ENCODE measurements at places on chromosomes 12 and 14. TPM values are rescaled to one million over a fixed set of nuclear protein-coding genes. Genes with fewer than 3 reads are reported as not detected.

Gene KRT6C
- not detected for total RNA-seq

Gene ALX1
- total RNA-seq, result not detected

Gene ARID4A
- 26.3 TPM for total RNA-seq

Gene POC1B
- total RNA-seq, result 22.1 TPM

Gene KIF26A
- total RNA-seq, result 6.9 TPM

Gene TC2N
- 28.3 TPM for total RNA-seq

Gene TSPAN19
- not detected for total RNA-seq

Gene PPP4R4
- total RNA-seq, result 0.32 TPM

Gene ADAM21
- not detected for total RNA-seq

Gene SBNO1
- total RNA-seq, result 26.1 TPM

Gene IAPP
- not detected for total RNA-seq

Gene ATL1
- 16.0 TPM for total RNA-seq

Gene DIO2
- total RNA-seq, result 6.1 TPM

Gene LMO3
- total RNA-seq, result 74.1 TPM

Gene FAM216A
- total RNA-seq, result 6.0 TPM

Gene RPL36AL
- 144 TPM for total RNA-seq

Gene PLA2G1B
- 2.0 TPM for total RNA-seq

Gene SDS
- 0.83 TPM for total RNA-seq

Gene C14orf180
- 5.9 TPM for total RNA-seq

Gene DTX1
- 4.5 TPM for total RNA-seq

Gene SLC17A8
- not detected for total RNA-seq

Gene VDR
- total RNA-seq, result 9.6 TPM

Gene PTPRR
- 0.52 TPM for total RNA-seq

Gene CIDEB
- 10.1 TPM for total RNA-seq

Gene CISTR
- not detected for total RNA-seq

Gene ZDHHC22
- total RNA-seq, result not detected

Gene PNN
- 37.7 TPM for total RNA-seq

Data from posterior vena cava (tissue), 2 donors.